ENCODE measurements at places on chromosomes 5 and 9. TPM values are rescaled to one million over a fixed set of nuclear protein-coding genes. Genes with fewer than 3 reads are reported as not detected.

The MRPL41 gene
- total RNA-seq: 20.5 TPM

The SLC34A3 gene
- not detected for total RNA-seq

The CDX1 gene
- total RNA-seq: 0.25 TPM

The SERINC5 gene
- total RNA-seq: 24.3 TPM

The RXRA gene
- 116 TPM for total RNA-seq

The PCDHGB6 gene
- total RNA-seq: 4.2 TPM

The SLC26A2 gene
- total RNA-seq: 8.5 TPM

The POU5F2 gene
- 8.5 TPM for total RNA-seq

The MYOT gene
- not detected for total RNA-seq

The SPATA31A7 gene
- not detected for total RNA-seq

The WWC1 gene
- 1.2 TPM for total RNA-seq

The CSF2 gene
- not detected for total RNA-seq

The EXD3 gene
- 44.0 TPM for total RNA-seq

The MARCOL gene
- total RNA-seq: not detected

The RARS1 gene
- 61.4 TPM for total RNA-seq

The DMRT2 gene
- not detected for total RNA-seq

The SNCB gene
- not detected for total RNA-seq

The ANXA2R gene
- 12.1 TPM for total RNA-seq

The SHISAL2B gene
- total RNA-seq: not detected

The CAVIN4 gene
- total RNA-seq: 0.10 TPM

The DNAH5 gene
- 0.14 TPM for total RNA-seq

The TMEM252 gene
- total RNA-seq: 0.85 TPM

The CD72 gene
- total RNA-seq: 127 TPM

The PCDHGA8 gene
- total RNA-seq: 2.1 TPM
